T-helper 2 cell treated with Interferon-gamma antibody and Interleukin-4, amounts not matched to agents 5 μg/mL and 100 μg/mL, for 36 hours (primary cell): ENCODE measurements at places on chromosomes 6 and 20.

GRCh38 chr6:26195924-26196845 is 109.0 kb downstream of the HFE start:
- DNase-seq = peak; percentile 54

- peak; percentile 69 for DNase-seq
Measured at GRCh38 chr20:63628246-63628975, 1.5 kb upstream of the GMEB2 start.

- no peak for DNase-seq
Measured at GRCh38 chr6:108622641-108623298, 62.1 kb downstream of the FOXO3 start.

DNA sequence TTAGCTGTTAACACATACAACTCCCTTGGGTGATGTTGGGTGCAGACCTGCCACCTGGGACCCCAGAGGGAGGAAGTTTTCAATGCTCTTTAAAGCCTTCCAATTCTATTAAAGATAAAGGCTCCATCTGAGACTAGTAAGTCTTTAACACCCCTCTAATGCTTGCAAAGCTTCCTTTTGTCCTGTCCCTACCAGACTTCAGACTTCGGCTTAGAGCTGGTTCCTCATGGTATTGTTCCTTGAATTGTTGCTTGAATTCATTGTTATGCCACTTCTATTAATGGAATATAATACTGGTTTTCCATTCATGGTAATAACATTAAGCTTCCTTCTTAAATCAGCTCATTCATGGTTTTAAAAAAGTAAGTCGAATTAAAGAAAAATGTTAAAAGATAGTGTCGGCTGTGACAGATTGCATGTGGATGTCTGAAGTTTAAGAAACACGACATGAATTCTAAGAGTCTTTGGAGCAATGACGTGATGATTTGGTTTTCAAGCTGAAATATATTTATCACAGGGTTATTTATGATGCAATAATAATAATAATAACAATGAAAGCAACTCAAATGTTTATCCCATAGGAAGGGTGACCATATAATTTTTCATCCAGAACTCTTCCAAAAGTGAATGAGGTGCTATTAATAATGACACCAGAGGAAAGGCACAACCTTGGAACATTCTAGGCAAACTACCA is 21.8 kb downstream of the PDYN start:
- DNase-seq = no peak

DNA sequence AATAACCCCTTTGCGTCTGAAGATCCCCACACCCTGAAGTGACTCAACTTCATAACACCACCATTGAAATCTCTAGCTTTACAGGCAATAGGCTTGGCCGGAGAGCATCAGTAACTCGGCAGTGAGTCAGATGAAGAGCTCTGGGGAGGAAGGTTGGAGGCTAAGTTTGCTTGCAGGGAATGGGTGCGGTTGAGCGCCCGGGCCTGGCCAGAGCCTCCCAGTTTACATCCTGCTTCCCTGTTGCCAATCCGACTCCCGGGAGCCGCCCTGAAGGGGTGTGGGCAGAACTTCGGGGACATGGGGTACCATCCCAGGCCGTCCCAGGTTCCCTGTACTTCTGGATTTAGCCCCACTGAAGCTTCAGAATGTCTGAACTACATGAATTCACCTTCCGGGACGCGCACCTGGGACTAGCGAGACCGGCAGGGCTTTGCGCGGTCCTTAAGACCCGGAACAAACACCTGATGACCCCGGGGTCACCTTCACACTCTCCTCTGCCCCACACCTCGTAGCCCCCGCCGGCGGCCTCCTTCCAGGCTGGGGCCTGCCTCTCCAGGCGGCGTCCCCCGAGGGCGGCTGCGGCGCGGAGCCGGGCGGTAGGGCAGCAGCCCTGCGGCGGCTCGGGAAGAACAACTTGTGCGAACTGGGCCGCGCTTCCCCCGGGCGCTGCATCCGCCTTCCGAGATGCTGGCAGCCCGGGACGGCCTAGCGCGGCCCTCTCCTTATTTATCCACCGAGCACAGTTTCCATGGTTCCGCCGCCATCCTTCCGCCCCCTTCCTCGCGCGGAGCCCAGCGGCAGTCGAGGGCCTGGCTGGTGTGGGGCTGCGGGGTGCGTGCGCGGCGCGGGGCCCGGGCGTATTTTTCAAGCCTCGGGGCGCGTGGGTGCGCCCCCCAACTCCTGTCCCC is 56.6 kb upstream of the RREB1 start:
- DNase-seq = no peak

DNA sequence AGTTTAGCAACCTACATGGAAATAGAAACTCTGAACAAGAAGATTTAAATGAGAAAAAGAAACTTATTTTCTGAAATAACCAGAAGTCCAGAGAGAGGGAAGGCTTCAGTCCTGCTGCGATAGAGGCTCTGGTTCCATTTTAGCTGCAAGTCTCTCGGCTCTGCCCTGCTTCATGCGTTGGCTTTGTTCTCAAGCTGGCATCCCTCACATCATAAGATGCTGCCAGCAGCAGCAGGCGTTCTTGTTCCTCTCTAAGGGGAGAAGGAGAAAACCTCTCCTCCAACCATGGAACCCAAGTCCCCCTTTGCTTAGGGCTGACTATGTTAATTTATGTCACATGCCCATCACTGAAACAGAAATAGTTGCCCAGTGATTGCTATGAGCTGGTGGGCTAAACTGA is 46.4 kb upstream of the PMEPA1 start:
- DNase-seq = no peak

DNA sequence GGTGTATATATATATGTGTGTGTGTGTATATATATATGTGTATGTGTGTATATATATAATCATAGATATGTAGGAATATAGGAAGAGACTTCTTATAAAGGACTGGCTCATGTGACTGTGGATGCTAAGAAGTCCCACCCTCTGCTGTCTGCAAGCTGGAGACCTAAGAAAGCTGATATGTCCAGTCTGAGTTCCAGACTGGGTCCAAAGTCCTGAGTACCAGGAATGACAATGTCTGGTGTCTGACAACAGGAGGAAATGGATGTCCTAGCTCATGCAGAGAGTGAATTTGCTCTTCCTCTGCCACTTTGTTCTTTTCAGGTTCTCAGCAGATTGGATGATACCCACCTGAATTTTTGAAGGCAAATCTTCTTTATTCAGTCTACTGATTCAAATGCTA is 7.1 kb downstream of the ALDH5A1 start:
- DNase-seq = no peak

GRCh38 chr6:129634411-129635230 is 75.4 kb downstream of the ARHGAP18 start:
- DNase-seq = no peak

DNA sequence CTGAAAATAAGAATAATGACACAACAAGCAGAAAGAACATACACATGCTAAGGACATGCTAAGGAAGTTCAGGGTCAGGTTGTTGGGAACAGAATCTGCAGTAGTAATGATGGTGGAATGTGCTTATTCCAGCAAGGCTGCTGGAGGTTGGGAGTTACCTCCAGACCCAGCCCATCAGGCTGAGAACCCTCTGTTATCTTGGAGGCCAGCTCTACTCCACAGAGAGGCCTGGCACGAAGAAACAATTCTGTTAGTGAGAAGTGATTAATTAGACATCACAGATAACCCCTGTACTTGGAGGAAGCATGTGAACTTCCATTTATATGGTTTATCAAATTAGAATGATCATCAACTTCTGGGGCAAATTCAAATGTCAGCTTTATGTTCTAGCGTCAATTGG is 22.1 kb upstream of the ARHGAP18 start:
- no peak for DNase-seq

DNA sequence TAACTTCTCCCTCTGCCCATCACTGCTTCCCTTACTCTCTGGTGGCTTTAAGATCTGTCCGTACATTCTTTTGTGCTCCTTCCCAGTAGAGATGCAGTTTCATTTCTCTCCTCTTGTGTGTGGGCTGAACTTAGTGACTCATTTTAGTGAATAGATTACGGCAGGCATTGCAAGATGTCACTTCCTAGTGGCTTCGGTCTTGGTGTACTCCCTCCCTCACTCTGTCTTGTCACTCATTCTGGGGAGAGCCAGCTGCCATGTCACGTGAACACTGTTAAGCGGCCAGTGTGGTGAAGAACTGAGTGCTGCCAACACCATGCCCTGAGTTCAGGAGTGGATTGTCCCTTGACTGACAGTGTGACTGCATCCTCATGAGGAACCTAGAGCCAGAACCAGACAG is 115.9 kb downstream of the OTOR start:
- no peak for DNase-seq

- no peak for DNase-seq
Measured at GRCh38 chr6:129748901-129749748, 39.1 kb upstream of the ARHGAP18 start.

GRCh38 chr6:43873806-43874714 is 104.0 kb downstream of the VEGFA start:
- no peak for DNase-seq

GRCh38 chr6:49328051-49328744 is 134.9 kb downstream of the MMUT start:
- DNase-seq = no peak

DNA sequence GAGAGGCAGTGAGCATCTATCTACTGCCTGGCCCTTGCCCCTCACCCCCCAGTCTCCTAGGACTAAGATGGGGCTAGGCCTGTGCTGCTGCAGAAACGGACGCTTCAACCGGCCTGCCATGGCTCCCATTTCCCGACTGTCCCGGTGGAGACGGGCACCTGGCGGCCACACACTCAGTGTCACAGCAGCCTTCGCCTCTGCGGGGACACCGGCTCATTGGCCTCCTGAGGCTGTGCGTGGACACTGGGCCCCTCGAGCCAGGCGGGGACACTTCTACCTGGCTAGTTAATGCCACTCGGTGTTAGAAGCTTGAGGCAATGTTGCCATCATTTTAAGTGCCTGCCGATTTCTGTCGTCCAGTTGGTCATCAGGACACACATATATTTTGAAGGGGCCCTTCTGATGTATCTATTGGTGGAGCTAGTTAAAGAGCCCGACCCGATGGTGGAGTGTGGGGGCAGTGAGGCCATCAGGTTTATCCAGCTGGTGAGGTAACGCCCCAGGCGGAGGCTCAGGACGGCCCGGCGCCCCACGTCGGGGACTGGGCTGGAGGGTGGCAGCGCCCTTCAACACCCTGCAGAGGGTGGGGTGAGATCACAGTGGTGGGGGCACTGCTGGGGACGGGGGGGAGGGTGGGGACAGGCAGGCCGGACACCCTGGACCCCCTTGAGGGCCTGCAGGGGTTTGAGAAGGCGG is 58.9 kb upstream of the GATA5 start:
- no peak for DNase-seq

- no peak for DNase-seq
Measured at GRCh38 chr6:143569040-143569439, 57.5 kb upstream of the FUCA2 start.

- DNase-seq = no peak
Measured at GRCh38 chr6:16781348-16782169, 20.3 kb upstream of the ATXN1 start.

DNA sequence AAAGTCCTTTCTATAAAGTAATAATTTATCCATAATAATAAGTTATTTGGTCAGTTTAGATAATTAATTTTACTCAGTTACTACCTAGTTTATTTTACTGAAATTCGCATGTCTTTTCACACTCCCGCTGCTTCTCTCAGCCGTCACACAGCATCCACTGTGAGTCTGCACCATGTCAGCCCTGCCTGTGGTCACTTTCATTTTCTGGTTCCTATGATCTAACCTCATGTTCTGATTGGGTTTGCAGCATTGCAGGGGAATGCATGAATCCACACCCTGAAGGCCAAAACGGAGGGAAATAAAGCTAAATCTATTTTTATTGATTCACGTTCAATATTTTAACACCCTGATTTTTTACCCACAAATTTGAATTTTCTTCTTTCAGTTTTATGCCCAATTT is 47.4 kb downstream of the PDE10A start:
- DNase-seq = no peak
